ENCODE measurements at places on chromosomes 6 and 20.
A peak's percentile ranks its signal among the peaks of the same experiment; 100 is the strongest.

GRCh38 chr20:10432079-10432478 is 1.9 kb downstream of the MKKS start:
- no peak for DNase-seq

GRCh38 chr6:52908526-52908925 is 972 bp downstream of the GSTA3 start:
- no peak for DNase-seq

GRCh38 chr6:142378138-142378875 is 76.5 kb downstream of the ADGRG6 start:
- DNase-seq = no peak

GRCh38 chr6:21593927-21594415 is 420 bp downstream of the SOX4 start:
- peak; percentile 60 for DNase-seq

Data from hippocampal formation (tissue), 2 donors.